ENCODE measurements at places on chromosomes 12 and 14.

DNA sequence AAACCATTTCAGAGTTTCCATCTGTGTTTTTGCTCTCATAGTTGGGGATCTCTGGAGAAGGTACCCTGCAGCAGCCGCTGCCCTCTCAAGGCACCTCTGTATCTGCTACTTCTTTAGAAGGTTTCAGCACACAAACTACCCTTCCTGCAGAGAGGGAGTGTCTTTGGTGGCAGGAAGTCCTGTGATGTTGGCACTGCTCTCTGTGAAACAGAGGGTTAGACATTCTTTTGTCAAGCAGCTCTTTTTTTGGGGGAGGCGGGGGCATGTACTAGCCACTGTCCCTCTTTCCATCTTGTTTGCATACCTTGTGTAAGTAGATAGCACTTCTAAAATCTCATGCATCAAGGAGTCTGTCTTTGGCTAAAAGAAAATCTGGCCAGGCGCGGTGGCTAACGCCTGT lies 352.6 kb downstream of the BMP4 start:
- no peak for DNase-seq

DNA sequence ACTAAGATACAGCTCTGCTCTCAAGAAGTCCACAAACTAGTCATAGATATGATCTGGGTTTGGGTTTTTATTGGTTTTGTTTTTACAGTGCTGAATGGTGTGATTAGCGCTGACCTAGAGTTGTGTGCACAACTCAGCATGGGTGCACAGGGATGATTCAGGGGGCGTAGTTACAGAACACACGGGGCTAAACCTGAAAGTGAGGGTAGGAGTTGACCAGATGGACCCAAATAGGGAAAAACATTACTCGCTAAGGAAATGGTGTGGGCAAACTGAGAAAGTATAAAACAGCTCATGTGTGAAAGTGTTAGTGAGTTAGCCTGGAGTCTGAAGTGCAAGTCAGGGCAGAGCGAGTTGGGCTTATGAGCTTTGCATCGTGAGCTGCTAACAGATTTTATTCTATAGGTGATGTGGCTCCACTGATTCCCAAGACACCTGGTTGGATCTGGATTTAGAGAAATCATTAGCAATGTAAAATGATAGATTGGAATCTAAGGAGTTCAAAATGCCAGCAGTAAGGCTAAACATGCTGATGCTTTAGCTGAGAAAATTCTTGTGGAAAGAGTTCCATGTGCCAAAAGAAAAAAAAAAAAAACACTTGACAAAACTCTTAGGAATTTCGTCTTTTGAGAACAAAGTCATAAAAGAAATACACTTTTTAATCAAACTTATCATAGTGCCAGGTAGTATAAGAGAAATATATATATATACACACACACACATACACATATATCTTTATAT lies 134.9 kb downstream of the SLC5A8 start:
- DNase-seq: no peak

DNA sequence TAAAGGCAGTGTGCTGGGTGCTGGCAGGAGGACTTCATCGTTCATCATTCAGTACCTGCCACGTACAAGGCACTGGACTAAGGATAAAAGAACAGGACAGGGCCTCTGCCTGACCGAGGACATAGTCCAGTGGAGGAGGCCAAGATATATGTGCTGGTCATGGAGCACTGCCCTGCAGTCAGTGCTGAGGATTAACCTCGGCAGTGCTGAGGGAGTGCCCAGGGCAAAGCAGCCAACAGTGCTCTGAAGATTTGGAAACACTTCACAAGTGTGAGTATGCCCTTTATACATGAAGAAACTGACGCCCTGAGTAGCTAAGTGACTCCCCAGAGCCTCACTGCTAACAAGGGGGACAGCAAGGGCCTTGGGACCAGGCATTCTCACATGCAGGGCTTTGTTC lies 71.4 kb upstream of the RFX4 start:
- no peak for DNase-seq

DNA sequence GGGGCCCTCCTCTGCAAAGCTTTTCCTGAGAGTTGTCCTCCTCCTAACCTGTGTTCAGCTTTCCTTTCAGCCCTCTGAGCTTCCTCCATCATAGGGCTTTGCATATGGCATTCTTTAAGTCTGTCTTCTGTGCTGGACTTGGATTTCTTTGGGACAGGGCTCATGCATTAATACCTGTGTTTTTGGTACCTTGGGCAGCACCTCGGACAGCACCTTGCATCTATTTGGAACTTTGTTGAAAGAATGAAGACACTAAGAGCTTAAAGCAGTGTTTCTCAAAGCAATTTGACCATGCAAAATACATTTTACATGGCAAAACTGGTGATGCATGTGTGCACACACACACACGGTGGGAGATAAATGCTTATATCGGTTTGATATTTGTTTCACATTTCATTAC lies 115.0 kb upstream of the SRRM4 start:
- no peak for DNase-seq

- no peak for DNase-seq
These were observed 33.5 kb upstream of the CCDC91 start for GRCh38 chr12:28156804-28157203.

- DNase-seq: no peak
These were observed 83.3 kb downstream of the PUS7L start for GRCh38 chr12:43675048-43675904.

- no peak for DNase-seq
These were observed 10.0 kb downstream of the LHX5 start for GRCh38 chr12:113461666-113462065.

- no peak for DNase-seq
These were observed 52.1 kb downstream of the GSC start for GRCh38 chr14:94717808-94718207.

DNA sequence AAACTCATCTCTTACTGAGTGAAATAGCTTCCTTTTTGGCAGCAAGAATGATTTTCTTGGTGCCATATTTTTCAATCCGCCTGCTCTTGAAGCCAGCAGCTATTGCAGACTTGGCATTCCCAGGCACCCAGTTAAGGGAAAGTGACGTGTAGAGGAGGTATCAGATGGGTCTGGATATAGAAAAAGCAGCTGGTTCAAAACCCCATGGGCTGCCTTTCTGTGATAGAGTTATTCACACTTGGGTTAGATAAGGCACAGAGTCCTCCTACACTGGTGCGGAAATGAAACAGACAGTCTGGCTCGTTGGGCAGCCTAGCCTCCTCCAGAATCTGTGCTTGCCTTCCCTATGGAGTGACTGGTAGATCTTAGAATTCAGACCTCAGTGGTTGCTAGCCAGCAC lies 62.2 kb downstream of the PTPN11 start:
- no peak for DNase-seq

DNA sequence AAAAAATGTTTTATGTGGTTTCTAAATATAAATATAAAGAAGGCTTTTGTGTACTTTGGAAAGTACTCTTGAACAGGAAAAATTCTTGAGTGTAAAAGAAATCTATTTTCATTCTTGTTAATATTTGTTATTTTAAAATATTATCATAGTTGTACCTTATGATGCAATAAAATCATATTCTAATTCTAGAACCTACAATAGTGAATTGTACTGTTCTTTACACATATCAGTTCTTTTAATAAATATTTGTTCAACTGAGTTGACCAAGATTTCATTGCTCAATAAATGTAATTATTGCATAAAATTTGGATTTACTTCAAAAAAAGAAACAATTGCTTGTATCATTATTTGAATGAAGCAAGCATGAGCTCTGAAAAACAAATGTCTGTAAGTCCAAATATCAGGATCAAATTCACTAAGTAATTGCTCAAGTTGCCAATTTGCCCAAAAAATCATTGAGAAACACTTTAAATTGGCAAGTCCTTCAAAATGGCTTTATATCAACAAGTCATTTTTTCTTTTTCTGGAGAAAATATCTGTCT lies 191.6 kb upstream of the SLC16A7 start:
- no peak for DNase-seq

DNA sequence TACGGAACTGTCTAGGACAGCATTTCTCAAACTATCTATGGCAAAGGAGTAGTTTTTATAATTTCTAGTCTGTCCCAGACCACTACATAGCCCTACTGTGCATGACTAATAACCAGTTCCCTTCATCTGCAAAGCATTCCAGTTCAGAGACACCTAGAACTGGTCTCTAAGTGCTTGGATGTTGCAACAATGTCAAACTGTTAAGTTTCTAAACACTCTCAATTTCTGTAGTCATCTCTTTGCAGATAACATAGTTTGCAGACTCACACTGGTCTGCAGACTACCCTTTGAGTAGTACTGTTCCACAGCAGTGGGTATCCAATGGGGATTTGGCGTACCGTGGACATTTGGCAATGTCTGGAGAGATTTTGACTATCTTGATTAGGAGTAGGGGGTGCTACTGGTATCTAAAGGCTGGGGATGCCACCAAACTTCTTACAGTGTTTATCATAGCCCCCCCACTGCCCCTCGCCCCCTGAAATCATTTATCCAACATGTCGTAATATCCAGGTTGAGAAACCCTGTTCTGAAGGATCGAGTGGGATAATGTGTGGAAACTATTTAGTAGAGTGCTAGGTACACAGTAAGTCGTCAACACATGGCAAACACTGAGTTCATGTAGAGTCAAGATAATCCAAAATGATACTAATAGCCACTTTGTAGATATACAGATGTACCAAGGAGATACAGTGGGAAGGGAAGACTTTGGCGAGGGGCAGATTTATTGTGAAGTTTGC lies 1.7 kb downstream of the C12orf76 start:
- DNase-seq: no peak

- DNase-seq: no peak
These were observed 57.7 kb downstream of the WNK1 start for GRCh38 chr12:810116-810515.

GRCh38 chr14:92524602-92525185 lies 11.1 kb downstream of the RIN3 start:
- DNase-seq: no peak

All from stimulated activated CD8-positive, alpha-beta memory T cell treated with anti-CD3 and anti-CD28 coated beads, Interleukin-4, amount 100 ng/mL, for 48 hours (primary cell).